Activated T-helper 1 cell treated with anti-CD3 and anti-CD28 coated beads, Interleukin-2, amount 50 U/mL, for 16 hours (primary cell): ENCODE measurements at places on chromosomes 13 and 19.
A peak's percentile ranks its signal among the peaks of the same experiment; 100 is the strongest.

GRCh38 chr13:26503826-26504594, 53.5 kb upstream of the WASF3 start:
- no peak for DNase-seq

GRCh38 chr19:31538879-31539278, 189.6 kb upstream of the TSHZ3 start:
- DNase-seq: no peak

GRCh38 chr19:7870571-7871436, 3.4 kb downstream of the PRR36 start:
- DNase-seq: no peak

DNA sequence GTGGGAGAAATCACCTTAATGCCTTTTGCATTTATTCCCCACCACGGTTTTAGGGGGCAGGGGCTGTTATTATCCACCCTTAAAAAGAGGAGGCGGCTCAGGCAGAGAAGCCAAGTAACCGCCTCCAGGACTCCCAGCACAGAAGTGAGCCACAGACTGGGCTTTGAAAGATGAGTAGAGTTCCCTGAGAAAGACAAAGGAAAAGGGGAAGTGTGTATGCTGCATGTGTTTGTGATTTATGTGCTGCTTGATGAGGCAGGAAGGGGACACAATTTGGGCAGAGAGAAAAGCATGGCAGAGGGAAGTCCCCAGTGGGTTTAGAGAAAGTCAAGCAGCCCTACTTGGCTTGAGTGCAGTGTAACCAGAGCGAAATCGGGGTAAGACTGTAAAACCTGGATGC, 85.0 kb downstream of the DOCK9 start:
- DNase-seq: no peak

DNA sequence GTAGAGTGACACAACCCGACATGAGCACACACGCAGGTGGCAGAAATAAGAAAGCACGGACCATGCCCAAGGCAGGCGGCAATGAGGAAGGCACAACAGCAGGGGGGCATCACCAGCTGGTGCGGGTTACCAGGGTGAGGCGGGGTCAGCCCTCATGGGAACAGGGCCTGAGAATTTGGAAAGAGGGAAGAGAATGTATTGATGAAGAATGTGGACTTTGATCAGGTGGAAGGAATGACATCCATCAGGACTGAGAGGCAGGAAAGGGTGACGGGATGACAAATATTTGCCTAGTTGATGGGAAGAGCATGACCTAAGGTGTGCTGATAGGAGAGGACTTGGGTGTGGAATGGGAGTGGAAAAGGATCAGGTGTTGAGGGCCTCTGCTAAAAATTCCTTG, 177.5 kb downstream of the ABCC4 start:
- DNase-seq: no peak

DNA sequence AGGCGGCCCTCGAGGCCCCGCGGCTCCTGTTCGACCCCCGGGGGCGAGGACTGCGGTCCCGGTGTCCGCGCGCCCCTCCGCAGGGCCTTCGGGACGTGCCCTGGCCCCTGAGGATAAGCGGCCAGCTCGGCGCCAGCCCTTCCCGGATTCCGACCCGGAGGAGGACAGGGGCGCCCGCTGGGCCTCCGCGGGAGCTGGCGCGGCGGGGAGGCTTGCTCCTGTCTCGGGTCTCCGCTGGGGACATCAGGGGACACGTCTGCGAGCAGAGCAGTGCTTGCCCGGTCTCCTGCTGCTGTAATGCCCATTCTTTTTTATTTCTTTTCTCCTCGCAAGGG, 829 bp downstream of the B3GLCT start:
- no peak for DNase-seq

DNA sequence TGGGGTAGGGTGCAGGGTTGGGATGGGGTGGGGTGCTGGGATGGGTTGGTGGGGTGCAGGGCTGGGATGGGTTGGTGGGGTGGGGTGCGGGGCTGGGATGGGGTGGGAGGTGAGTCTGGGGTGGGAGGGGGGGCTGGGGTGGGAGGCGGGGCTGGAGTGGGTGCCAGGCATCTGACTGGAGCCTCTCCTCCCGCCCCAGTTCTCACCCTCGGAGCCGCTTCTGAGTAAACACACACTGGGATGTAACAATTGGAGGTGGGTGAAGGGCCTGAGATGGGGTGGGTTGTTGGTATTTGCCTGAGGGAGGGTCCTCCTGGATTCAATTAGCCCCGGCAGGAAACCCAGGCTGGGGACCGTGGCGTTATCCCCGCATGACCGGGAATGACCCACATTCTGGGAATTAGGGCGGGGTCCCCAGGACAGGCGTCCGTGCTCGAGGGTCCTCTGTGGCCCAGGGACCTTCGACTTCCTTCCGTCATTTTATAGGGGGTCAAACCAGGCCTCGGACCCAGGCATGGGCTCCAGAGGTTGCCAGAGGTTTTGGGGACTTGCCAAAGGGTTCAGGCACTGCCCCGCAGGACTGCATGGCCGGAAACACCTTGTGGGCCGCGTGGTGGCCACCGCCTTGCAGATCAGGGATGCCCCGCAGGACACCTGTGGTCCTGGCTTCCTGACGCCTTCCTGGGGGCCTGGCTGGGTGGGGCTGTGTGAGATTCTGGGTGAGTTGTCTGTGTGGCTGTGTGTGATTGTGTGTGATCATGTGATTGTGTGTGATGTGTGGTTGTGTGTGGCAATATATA, 1.4 kb downstream of the TMPRSS9 start:
- no peak for DNase-seq

DNA sequence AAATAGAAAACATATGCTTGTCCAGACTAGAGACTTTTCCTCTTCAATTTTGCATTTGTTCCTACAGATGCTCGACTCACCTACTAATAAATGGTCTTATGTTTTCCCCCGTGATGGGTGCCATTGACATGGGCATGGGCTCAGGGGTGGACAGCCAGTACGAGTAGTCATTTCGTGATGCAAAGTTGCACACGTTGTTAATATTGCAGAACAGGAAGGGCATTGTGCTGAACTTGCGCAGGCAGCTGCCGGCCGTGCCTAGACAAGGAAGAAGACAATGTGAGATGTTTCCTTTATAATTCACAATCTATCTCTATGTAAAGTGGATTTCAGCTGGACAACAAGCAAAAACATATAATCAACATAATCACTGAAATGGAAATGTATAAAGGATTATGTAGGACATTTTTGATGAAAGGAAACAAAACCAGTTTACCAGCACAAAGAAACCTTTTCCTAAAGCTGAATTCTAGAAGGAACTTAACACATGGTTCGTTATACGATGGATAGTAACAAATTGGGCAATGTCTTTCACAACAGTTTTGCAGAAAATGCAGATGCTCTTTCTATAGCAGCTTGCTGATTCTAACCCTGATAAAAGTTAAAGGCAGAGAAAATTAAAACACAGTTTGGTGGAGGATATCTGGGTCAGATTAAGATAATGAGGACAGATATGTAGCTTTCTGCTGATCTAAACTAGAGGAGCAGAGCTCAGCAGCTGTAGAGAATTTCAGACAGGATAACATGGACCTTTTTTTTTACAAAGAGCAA, 145.7 kb downstream of the COL4A1 start:
- DNase-seq: no peak

GRCh38 chr13:50645092-50645491, 198.4 kb downstream of the DLEU7 start:
- DNase-seq: no peak

- no peak for DNase-seq
These were observed 7.7 kb upstream of the GPR18 start for GRCh38 chr13:99265821-99266426.

DNA sequence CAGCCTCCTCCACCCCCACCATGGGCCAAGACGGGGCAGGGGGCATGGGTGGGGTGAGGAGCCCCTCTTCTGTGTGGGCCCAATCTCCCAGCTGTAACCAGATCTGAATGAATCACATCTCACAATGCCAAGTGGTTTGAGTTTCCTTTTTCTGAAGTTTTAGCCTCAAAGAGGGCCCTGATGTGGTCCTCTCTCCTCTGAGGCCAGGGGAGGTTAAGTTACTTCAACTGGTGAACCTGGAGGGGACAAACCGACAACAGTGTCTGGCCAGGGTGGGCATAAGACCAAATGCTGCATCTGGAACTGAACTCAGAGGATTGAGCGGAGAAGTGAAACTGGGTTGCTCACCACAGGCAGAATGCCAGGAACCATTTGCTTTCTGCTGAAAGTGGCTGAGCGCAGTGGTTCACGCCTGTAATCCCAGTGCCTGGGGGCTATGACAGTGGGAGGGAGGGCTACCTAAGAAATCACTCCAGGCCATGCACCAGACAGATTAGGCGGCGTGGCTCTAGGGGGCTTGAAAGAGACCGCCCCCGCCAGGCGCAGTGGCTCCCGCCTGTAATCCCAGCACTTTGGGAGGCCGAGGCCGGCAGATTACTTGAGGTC, 15.4 kb upstream of the IRGC start:
- DNase-seq: no peak

DNA sequence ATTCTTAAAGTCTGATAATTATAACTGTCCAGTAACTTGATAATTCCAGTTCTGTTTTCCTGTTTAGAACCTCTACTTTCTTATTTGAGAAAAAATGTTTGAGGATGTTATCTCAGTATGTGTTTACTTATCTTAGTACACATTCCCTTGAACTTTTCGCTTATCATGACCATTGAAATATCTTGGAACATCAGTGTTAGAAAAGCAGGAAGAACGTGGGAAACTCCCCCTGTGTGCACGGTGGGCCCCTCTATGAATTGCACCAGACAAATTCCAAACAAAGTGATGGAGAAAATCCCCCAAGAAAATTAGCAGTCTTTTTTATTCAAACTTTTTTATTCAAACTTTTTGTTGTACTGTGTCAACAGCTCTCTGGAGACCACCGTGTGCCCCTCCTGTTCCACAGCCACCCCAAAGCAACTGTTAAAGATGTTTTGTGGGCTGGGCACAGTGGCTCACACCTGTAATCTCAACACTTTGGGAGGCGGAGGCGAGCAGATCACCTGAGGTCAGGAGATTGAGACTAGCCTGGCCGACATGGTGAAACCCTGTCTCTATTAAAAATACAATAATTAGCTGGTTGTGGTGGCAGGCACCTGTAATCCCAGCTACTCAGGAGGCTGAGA, 78.3 kb upstream of the PEG3 start:
- DNase-seq: no peak

GRCh38 chr13:111280226-111280625, 40.2 kb upstream of the TEX29 start:
- DNase-seq: no peak

- no peak for DNase-seq
These were observed 18.7 kb downstream of the SUPT20H start for GRCh38 chr13:37040789-37041188.

DNA sequence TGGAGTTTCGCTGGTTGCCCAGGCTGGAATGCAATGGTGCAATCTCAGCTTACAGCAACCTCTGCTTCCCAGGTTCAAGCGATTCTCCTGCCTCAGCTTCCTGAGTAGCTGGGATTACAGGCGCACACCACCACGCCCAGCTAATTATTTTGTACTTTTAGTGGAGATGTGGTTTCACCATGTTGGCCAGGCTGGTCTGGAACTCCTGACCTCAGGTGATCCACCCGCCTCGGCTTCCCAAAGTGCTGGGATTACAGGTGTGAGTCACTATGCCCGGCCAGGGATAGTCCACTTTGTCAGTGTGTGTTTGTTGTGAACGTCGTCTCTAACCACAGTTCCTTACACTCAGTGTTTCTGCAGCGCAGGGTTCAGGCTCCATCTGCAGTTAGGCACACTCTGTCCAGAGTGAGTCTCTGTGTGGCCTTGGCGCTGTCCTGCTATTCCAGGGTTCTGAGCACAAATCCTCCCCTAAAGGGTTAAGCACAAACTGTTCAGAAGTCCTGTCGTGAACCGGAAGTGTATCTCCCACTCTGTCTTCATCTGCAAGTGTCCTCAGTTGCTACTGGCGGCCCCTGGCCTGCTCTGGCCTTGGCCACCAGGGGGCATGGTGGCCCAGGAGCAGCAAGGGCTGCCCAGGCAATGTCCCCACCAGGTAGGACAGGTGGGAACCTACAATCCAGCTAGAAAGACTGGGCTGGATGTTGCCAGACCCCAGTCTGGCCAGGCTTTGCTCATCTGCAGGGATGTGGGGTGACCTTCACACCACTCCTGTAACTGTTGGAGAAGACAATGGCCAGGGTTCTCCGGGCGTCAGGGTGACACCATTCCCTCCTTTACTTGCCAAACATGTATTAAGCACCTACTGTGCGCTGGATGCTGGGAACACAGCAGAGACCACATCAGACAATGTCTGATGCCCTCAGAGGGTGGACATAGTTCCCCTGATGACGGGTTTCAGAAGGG, 38.8 kb upstream of the GATAD2A start:
- DNase-seq: peak; percentile 41

GRCh38 chr19:29320618-29321017, 107.7 kb upstream of the UQCRFS1 start:
- no peak for DNase-seq

DNA sequence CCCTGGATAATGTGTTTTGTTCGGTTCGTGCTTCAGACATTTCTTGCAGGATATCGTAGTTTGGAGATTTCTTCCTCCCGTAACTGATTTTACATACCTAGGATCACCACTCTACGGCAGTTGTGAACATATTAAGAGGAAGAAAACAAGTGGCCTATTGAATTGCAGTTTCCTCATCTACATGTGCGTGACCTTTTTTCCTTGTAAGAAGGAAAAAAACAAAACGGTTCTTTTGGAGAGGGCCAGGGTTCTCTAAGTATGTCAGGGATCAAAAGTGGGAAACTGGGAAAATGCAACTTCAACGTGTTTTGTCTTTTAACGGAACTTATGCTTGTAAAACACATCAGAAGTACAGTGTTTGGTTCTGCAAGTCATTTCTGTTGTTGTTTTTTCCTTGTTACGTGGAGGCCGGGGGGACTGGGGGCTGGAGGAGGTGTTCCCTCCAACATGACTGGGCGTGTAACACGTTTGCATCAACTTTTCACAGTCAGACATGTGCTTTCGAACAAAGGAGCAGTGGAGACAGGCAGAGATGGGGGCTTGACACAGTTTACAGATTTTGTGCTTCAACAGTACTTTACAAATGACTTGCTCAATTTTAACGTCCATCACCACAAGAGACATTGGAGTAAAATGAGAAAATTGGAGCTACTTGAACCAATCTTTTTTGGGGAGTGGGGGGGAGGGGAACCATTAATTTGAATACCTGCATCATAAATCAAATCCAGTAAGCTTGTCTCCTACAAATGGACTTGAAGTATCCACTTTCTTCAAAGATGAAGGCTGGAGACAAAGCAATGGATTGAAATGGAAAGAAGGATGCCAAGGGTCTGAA, 3.8 kb downstream of the ZC3H4 start:
- peak; percentile 39 for DNase-seq

- DNase-seq: no peak
These were observed 4.5 kb upstream of the ARHGAP45 start for GRCh38 chr19:1062387-1063029.

GRCh38 chr19:17107546-17108452, 32.2 kb downstream of the MYO9B start:
- no peak for DNase-seq

GRCh38 chr13:113043931-113044330, 61.7 kb upstream of the F7 start:
- DNase-seq: no peak

GRCh38 chr19:54389553-54389952, 24.8 kb upstream of the LAIR1 start:
- no peak for DNase-seq
